Ovary (tissue), 10 donors: ENCODE measurements at places on chromosomes 5 and 9. TPM values are rescaled to one million over a fixed set of nuclear protein-coding genes. Genes with fewer than 3 reads are reported as not detected.

DNA sequence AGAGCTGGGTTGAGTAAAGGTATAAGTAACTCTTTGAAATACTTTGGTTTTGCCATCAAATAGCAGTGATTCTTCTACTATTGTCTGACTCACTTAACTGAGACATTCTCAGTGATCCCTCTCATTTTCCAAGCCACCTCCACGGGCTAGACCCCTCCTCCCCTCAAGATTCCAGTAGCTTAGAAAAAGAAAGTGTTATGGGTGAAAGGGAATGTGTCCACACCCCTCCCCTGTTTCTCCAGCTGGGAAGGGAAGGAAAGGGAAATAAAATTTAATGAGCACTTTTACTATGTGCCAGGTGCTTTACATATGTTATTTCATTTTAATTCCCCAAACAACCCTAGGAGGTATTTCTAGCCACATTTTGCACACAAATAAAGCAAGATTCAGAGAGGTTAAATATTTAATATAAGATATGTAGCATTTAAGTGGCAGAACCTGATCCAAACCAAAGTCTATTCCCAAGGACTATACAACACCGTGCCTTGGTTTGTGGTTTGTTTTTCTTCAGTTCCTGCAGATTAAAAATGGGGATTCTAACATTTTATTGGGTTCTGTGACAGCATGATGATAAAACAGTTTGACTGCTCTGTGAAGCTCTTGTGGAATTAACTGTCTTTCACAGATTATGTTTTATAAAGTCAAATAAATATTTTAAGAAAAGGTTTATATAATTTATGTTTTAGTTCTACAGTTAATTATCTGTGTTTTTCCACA is 135.9 kb downstream of the ZSWIM6 start:
- no peak for DNase-seq

GRCh38 chr9:89171693-89172092 is 6.9 kb downstream of the SHC3 start:
- no peak for DNase-seq

DNA sequence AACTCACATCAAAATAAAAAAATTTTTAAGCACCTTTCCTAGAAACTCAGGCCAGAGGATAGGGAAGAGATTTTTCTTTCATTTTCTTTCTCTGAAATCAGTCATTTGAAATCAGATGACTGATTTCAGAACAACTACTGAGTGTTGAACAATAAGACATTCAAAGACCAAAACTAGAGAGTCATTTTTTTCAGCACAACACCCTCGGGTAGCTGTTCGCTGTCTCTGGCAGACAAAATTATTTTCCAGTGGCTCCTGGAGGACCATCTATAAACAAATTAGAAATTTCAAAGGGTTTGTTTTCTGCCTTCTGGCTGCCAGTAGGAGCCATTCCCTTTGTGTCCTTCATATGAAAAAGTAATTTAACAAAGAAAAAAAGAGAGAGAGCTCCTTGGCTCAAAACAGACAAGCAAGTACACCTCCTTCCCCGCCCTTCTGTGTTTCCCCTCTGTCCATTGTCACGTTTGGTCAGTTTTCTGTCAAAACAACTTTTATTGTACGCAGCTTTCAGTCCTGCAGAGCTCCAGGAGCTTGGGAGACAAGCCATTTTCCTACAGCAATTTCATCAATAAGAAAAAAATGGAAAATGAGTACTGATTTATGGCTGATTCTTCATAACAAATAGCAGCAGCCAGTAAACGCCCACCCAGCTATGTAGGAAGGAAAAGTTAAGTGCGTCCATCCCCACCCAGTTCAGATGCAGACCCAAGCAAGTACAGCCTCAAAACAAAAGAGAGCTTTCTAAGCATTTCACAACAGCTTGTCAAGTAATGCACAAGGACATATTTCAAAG is 405.2 kb downstream of the ZNF608 start:
- DNase-seq, result no peak

- DNase-seq, result no peak
Measured at GRCh38 chr5:39816156-39816845, 391.5 kb upstream of the DAB2 start.

DNA sequence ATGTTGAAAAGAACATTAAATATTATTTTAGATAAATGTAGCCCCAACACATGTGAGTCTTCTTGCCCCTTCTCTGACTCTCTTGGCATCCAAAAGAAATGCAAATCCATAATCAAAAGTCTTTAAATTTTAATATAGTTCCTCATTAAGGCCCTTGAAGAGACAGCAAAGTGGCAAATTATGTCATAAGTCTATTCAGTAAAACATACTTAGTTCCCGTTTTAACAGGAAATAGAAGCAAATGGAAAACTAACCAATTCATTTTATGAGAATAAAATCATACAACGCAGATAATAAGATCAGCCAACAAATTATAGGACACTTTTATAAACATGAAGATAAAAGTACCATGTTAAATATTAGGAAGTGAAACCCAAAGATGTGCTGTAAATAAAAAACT is 20.1 kb upstream of the IFNB1 start:
- no peak for DNase-seq

The SLC34A3 gene
- not detected for polyA plus RNA-seq

- DNase-seq, result no peak
Measured at GRCh38 chr5:131720714-131721113, 76.1 kb downstream of the FNIP1 start.

GRCh38 chr5:82339792-82340191 is 61.6 kb upstream of the RPS23 start:
- DNase-seq, result no peak

DNA sequence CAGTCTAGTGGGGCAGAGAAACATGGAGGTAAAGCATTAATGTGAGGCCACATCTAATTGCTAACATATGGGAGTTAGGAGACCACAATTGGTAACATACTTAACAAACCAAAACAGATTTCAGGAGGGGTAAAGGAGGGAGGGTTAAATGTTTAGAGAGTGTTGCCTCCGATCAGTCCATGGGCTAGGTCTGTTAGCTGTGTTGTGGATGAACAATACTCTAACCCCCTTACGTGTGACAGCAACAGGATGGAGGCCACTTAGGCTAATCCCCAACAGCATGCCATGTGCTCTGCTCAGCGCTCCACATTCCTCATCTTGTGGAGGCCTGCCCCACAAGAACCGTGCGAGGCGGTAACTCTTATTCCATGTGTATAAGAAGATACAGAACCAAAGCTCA is 167.0 kb downstream of the CRB2 start:
- DNase-seq, result no peak

DNA sequence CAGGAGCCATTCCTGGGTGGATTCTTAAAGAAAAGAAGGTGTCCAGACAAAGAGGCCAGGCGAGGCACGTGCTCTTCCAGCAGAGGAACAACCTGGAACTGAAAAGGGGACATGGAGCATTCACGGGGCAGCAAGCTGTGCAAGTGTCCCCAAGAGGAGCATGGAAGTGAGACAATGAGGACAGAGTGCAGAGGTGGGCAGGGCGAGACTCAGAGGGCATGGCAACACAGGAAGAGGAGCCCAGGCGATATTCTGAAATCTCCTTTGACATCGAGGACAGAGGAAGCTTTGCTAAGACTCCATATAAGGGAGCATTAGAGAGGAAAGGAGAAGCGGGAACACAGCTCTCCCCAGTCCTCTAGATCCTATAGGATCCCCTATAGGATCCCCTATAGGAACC is 29.4 kb upstream of the SPATA31E1 start:
- no peak for DNase-seq

- DNase-seq, result no peak
Measured at GRCh38 chr5:17436350-17436749, 61.7 kb upstream of the TAF11L2 start.

The PDE4D gene
- 1.3 TPM for polyA plus RNA-seq

DNA sequence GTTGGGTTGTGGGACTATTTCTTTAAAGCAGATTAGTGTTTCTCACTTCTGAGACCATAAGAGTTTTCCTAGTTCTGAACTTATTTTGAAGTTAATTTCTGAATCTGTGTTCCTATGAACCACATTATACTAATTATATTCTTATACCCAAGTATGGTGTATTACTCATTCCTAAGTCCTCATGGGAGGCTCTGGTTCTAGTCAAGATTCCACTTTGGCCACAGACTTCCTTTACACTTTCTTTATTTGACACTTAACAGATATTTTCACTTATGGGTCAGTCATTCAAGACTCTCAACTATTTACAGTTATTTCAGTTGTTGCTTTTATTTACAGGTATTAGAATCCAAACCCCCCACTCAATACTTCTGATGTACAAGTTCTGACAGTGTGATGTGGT is 937.2 kb upstream of the TYRP1 start:
- no peak for DNase-seq
